ENCODE measurements at places on chromosomes 3 and 15. TPM values are rescaled to one million over a fixed set of nuclear protein-coding genes. Genes with fewer than 3 reads are reported as not detected.

DNA sequence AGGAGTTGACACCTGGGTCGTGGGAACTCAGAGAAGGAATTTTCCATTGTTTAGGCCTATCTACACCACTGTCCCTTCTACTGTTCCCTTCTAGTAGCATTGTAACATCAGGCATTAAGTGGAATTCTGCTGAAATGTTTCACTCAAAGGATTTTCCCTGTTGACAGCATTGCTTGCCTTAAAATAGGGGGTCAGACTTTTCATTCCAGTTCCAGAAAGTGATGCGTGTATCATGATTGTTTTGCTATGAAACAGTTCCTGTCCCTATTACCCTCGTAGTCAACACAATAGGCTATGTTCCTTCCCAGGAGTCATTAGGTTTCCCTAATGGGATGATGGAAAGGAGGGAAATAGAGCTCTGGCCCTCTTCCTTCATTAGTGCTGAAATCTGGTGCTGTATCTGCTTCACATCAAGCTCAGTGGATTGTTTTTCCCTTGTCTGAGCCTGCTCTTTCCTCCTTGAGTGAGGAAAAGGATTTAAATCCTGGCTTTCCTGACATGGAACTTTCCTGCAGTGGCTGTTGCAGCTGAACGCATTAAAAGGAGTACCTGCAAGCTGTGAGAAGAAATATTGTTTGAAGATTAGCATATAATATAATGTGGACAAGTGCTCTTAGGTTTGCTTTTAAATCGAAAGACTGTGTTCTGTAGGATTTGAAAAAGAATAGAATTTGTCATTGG lies 195.9 kb downstream of the KLHL25 start:
- DNase-seq: no peak
- H3K4me1 ChIP-seq: no peaks in the 10 kb centered on the region
- H3K27me3 ChIP-seq: no peaks in the 10 kb centered on the region
- H3K4me3 ChIP-seq: no peak overlapping the region
- no peaks in the 10 kb centered on the region for H3K36me3 ChIP-seq
- no peak overlapping the region for H3K27ac ChIP-seq

DNA sequence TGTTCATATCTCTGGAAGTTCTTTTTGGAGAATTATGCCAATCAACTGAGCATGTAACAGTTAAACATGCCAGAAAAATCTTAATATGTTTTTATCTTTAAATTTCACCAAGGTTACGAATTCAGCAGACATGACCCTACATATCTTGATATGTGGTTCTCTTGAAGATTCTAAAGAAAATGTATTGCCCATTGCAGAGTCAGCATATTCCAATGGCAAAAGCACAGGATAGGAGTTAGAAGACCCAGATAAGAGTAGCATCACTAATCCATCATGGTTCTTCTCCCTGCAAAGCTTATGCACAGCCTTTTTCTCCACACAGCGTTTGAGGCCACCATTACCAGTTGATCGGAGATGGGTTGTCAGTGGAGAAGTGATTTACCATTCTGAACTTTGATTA lies 402.8 kb downstream of the EPHB1 start:
- no peaks in the 10 kb centered on the region for H3K4me1 ChIP-seq
- H3K4me3 ChIP-seq: no peak overlapping the region
- no peaks in the 10 kb centered on the region for H3K27me3 ChIP-seq
- no peaks in the 10 kb centered on the region for H3K36me3 ChIP-seq
- no peak overlapping the region for H3K27ac ChIP-seq

GHRL gene
- total RNA-seq: not detected

NAALADL2 gene
- total RNA-seq: 5.9 TPM

- H3K4me3 ChIP-seq: no peak overlapping the region
- no peak overlapping the region for H3K27ac ChIP-seq
- H3K4me1 ChIP-seq: no peaks in the 10 kb centered on the region
Observed at GRCh38 chr15:100995471-100996430, 76.6 kb downstream of the LRRK1 start.

- no peaks in the 10 kb centered on the region for H3K27me3 ChIP-seq
- no peak overlapping the region for H3K4me3 ChIP-seq
- H3K27ac ChIP-seq: peak overlapping the region; percentile 72
- H3K36me3 ChIP-seq: peaks cover 16% of the 10 kb centered on the region
- peaks cover 16% of the 10 kb centered on the region for H3K4me1 ChIP-seq
Observed at GRCh38 chr15:101070024-101070423, 150.9 kb downstream of the LRRK1 start.
